AML-193 (cell line): ENCODE measurements at places on chromosomes 13 and 19.

- DNase-seq, result no peak
These were observed 43.0 kb downstream of the IFT88 start for GRCh38 chr13:20610006-20610405.

DNA sequence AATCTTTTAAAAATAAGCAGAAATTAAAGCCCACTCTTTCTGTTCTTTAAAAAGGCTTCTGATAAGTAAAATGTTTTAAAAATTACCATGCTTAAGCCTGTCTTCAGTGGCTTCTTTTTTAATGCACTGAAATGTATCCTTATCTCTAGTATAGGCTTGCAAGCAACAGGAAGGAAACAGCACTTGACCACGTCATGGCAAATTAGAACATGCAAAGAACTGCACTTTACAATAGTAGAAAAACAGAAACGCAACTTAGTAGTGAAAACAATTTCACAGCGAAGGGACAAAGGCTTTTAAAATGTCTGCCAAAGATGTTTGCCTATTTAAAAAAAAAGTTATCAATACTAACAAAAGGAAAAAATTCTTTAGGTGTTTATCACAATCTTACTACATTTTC is 36.3 kb downstream of the ELF1 start:
- DNase-seq, result peak; percentile 91

- peak; percentile 53 for DNase-seq
These were observed 4.1 kb downstream of the ATP8A2 start for GRCh38 chr13:25375727-25376358.

DNA sequence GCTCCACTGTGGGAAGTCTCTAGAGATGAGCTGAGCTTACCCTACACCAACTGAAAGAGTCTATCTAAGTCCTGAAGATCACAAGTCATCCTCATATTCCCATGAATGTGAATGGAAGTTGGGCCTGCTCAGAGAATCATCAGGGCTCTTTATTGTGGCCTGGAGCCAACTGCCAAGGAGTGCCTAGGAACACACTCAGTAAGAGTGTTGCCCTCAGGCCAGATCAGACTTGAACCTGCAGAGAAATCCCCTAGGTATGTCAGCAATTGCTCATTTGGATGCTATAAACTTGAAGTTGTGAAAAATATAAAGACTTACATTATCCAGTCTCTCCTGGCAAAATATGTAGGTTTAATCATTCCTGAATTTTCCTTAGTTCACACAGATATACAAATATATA is 1070.2 kb downstream of the EFNB2 start:
- DNase-seq, result no peak

GRCh38 chr13:75818179-75818967 is 182.2 kb downstream of the LMO7 start:
- no peak for DNase-seq

DNA sequence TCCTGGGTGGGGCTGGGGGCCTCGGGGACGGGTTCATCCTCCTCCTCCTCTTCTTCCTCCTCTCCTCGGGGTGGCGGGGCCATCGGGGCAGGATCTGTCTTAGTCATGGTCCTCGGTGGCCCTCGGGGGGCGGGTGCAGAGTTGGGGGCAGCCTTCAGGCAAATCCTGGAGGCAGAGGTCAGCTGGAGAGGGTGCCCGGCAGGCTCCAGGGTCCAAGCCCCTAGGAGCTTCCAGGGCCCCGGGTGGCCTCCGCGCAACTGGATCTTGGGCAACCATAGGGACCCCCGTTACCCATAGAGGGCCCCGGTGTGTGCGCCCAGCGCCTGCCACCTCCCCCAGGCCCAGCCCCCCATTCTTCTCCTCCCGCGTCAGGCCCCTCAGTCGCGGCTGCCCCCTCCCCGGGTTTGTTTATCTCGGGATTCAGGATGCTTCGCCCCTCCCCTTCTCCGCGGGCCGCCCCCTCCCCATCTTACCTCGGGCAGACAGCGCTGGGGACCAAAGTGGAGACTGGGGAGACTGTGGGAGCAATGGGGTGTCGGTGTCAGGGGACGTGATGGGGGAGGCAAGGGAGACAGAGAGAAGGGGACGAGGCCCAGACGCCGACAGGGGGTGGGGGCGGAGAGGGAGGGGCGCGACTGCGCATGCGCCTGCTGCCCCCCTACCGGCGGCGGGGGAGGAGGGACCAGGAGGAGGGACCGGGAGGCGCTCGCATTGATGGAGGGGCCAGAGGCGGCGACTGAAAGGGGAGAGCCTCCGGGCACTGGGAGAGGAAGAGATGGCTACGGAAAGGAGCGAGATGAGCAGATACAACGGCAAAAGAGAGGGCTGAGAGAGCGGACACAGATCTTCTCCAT is at the start of gene CLIP3:
Gene CLIP3 (minus strand): TSS at position 623 of the 854 bp plus-strand sequence. CDS start 516 bp downstream, at position 107.
- no peak for DNase-seq

DNA sequence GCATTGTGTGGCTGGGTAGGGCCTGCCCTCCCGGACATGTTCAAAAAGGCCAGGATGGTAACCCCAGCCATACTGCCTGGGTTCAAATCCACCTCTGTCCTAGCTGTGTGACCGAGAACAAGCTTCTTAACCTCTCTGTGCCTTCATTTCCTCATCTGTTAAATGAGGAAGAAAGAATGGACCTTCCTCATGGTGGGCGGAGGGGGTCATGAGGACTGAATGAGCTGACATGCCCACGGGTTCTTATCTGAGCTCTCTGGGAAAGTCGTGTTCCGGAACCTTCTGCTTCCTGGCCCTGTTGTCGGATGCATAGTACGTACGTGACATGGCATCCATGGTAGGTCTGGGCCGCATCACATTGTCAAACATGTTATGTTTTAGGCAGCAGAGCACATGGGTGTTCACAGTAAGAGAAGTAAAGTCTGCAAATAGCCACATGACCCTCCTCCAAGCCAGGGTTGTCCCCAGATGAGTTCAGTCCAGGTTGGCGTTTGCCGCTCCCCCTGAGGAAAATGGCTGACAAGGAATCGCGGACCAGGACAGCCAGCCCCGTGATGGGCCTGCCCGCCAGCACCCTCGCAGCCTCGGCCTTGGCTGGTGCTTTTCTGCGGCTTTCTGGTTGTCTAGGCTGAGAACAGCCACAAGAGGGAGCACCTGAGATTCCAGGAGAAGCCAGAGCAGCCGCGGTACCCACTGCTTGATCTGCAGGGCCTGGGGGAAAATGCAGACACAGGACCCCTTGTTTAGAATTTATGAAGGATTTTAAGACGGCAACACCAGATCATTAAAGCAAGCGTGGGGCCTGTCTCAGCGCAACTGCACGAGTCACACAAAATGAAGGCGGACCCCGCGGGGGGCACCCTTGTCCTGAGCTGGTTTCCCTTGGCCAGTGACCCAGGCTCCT is 2.4 kb upstream of the NTN5 start:
- DNase-seq, result peak; percentile 60
